ENCODE measurements at places on chromosomes 11 and 22. TPM values are rescaled to one million over a fixed set of nuclear protein-coding genes. Genes with fewer than 3 reads are reported as not detected.
A peak's percentile ranks its signal among the peaks of the same experiment; 100 is the strongest.

GRCh38 chr11:11265320-11265719, 87.7 kb downstream of the CSNK2A3 start:
- no peaks in the 10 kb centered on the region for H3K27me3 ChIP-seq
- H3K4me3 ChIP-seq, result no peak overlapping the region
- peaks cover 10% of the 10 kb centered on the region for H3K4me1 ChIP-seq
- DNase-seq, result no peak

GRCh38 chr11:65699306-65699705, 12.7 kb upstream of the KAT5 start:
- no peaks in the 10 kb centered on the region for H3K27me3 ChIP-seq
- H3K27ac ChIP-seq, result no peak overlapping the region
- H3K4me3 ChIP-seq, result no peak overlapping the region
- no peak for DNase-seq
- H3K4me1 ChIP-seq, result peaks cover 9% of the 10 kb centered on the region

DNA sequence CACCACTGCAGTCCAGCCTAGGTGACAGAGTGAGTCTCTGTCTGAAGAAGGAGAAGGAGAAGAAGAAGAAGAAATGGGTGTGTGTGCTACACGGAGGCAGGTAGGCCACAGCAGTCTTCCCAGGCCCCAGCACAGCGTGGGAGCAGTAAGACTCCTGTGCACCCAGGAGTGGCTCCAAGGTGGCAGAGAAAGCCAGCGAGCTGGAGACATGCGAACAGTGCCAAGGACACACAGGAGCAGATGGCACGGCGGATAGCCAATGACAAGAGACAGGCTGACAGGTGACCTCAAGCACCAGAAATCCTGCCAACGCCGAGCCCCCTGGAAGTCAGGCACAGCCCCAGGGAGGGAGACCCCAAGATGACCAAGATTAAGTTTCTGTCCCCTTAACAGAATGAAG, 9.0 kb upstream of the SCGB1A1 start:
- DNase-seq, result no peak
- H3K4me3 ChIP-seq, result no peak overlapping the region
- no peaks in the 10 kb centered on the region for H3K27me3 ChIP-seq

DNA sequence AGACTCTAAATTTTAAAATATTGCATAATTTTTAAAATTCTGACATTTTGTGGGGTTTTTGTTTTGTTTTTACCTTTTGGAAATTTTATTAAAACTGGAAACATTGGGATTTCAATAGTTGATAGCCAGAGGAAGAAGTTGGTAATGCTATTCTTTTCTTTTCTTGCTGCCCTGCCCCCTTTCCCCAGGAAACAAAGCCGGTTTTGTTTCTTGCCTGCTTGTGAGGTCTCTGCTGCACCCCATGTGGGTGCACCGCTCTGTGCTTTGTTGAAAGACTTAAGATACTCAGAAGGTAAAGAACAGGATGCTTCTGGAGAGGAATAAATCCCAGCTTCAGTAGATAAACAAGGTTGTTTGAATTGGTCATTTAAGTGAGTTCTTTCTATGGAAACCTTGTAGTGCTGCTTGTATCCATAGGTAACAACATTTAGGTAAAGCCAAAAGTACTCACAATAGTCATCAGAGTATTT, 87.5 kb downstream of the YAP1 start:
- H3K4me3 ChIP-seq, result no peak overlapping the region
- peaks cover 7% of the 10 kb centered on the region for H3K4me1 ChIP-seq
- no peak overlapping the region for H3K27ac ChIP-seq
- DNase-seq, result no peak

- no peaks in the 10 kb centered on the region for H3K4me1 ChIP-seq
- H3K36me3 ChIP-seq, result no peaks in the 10 kb centered on the region
- H3K4me3 ChIP-seq, result no peak overlapping the region
Measured at GRCh38 chr11:2458321-2458720, 13.5 kb downstream of the KCNQ1 start.

- DNase-seq, result peak; percentile 61
- H3K27ac ChIP-seq, result peak overlapping the region; percentile 84
- no peaks in the 10 kb centered on the region for H3K4me1 ChIP-seq
- H3K4me3 ChIP-seq, result peak overlapping the region; percentile 40
- no peaks in the 10 kb centered on the region for H3K36me3 ChIP-seq
Measured at GRCh38 chr11:69641681-69642548, 959 bp downstream of the CCND1 start.

DNA sequence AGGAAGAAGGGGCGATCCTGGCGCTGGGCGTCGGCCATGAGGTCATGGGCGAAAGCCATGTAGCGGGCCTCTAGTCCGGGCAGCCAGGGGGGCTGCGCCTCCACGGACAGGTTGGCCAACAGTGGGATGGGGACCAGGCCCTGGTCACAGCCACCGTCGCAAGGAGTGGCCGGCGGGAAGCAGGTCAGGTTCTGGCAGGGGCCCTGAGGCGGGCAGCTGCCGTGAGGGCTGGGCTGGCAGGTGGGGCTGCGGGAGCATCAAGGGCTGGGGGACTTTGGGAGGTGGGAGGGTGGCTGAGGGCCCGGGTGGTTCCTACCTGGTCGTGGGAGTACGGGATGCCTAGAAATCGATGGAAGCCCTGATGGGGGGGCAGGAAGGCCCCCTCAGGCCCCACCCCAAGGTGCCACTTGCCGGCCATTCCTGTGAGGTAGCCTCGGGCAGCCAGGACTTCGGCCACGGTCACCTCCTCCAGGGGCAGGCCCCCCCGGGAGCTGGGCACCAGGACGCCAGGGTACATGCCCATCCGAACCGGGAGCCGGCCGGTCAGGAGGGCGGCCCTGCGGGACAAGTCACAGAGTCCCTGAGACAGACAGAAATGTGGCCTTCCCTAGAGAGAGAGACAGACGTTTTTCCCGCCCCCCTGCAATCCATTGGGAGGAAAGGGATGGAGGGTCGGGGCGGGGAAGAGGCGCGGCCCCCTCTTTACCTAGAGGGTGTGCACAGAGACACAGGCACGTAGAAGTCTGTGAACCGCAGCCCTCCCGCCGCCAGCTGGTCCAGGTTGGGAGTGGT, 906 bp downstream of the ARSA start:
- no peaks in the 10 kb centered on the region for H3K36me3 ChIP-seq
- no peaks in the 10 kb centered on the region for H3K27me3 ChIP-seq
- H3K4me3 ChIP-seq, result peak overlapping the region; percentile 81
- H3K27ac ChIP-seq, result peak overlapping the region; percentile 80
- DNase-seq, result peak; percentile 70
- H3K4me1 ChIP-seq, result peaks cover 13% of the 10 kb centered on the region

DNA sequence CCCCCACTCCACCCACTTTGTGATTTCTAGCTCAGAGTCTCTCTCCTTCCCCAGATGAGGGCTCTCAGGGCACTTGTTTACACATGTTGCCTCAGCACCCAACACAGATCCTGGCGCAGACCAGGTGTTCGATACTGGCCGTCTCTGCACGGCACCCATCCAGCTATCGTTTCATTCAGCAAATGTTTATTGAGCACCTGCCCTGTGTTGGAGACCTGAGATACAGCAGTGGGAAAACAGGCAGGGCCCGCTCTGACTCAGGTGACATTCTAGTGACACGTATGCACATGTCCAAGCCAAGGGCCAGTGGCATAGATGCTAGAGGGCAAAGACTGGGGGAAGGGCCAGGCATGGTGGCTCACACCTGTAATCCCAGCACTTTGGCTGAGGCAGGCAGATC, 71.9 kb downstream of the NFAM1 start:
- no peaks in the 10 kb centered on the region for H3K27me3 ChIP-seq
- no peaks in the 10 kb centered on the region for H3K36me3 ChIP-seq
- no peak overlapping the region for H3K4me3 ChIP-seq

DNA sequence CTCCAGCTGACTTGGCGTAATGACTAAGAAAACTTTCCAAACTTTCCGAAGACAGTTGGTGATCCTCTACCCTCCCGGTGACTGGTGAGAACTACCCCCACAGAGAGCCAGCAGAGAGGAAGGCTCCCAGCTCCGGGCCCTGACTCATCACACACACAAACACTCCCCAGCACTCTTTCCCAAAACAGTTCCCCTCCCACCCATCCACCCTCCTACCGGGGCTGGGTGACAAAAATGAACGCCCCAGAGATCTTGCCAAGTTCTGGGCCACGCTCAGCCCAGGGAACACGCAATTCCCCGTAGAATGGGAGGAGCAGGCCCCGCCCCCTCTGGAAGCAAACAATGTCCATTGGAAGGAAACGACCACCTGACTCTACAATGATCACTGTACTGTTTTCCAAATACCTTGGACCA, 21.3 kb upstream of the JAM3 start:
- peaks cover 46% of the 10 kb centered on the region for H3K4me1 ChIP-seq
- H3K27me3 ChIP-seq, result no peaks in the 10 kb centered on the region

GRCh38 chr11:130738611-130739010, 177.7 kb downstream of the SNX19 start:
- no peak overlapping the region for H3K4me3 ChIP-seq
- H3K4me1 ChIP-seq, result no peaks in the 10 kb centered on the region
- H3K27ac ChIP-seq, result no peak overlapping the region
- no peaks in the 10 kb centered on the region for H3K27me3 ChIP-seq

DNA sequence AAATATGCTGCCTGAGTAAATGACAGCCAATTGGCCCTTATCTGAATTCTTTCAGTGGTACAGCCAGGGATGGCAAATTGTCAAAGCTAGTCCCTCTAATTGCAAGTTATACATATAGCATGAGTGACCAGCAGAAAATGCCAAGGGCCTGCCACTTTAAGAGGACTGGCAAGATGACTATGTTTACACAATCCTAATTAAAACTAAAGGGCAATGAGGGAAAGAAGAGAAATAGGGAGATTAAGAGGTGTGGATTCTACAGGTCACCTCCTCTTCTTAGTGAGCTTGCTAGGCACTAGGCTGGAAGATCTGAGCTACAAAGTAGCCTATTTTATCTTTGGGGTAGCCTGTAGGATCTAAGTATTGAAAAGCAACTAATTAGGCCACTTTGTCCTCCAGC, 13.5 kb downstream of the NUMA1 start:
- H3K27me3 ChIP-seq, result no peaks in the 10 kb centered on the region
- H3K27ac ChIP-seq, result peak overlapping the region; percentile 80
- no peak for DNase-seq
- H3K36me3 ChIP-seq, result no peaks in the 10 kb centered on the region
- H3K4me3 ChIP-seq, result no peak overlapping the region

DNA sequence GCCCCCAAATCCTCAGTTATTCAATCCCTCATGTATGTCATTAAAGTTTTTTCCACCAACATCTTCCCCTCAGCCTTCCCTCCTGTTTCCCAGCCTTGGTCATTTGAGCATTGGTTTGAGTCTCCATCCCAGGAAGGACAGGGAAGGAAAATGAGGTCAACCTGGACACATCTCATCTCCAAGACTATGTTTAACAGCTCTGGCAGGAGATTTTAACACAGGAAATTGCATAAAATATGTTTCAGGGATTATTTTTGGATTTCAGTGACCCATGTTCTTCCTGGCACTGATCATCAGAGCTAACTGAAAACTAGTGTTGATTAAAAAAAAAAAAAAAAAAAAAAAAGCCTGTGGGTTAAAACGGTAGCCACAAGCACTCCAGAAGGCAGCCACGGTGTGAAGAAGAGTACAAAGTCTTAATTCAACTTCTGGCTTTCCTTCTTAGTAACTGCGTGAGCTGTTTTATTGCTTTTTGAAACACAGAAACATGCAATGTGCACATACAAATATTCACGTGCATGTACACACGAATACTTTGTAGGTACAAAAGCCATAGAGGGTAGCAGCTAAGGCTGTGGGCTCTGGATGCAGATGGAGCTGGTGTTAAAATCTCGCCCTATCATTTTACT, 164.4 kb upstream of the DDI1 start:
- H3K4me3 ChIP-seq, result no peak overlapping the region
- H3K27ac ChIP-seq, result no peak overlapping the region
- H3K27me3 ChIP-seq, result no peaks in the 10 kb centered on the region
- DNase-seq, result no peak

DNA sequence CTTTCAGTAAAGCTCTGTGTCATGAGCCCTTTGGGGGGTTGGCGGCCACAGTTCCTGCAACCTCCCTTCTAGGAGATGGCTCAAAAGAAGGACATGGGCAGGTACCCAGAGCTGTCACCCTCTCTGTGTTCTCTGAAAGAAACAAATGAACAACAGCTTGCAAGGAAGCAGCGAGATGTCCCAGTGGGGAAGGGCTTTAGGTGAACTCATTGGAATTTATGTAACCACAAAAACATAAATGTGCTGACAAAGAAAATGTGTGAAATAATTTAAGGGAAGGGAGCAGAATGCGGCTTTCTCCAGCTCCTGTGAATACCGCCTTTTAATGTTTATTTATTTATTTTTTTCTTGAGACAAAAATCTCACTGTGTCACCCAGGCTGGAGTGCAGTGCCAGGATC, 3.3 kb downstream of the PARVG start:
- no peaks in the 10 kb centered on the region for H3K4me1 ChIP-seq
- DNase-seq, result no peak
- no peaks in the 10 kb centered on the region for H3K27me3 ChIP-seq
- H3K36me3 ChIP-seq, result no peaks in the 10 kb centered on the region
- no peak overlapping the region for H3K27ac ChIP-seq
- no peak overlapping the region for H3K4me3 ChIP-seq

DNA sequence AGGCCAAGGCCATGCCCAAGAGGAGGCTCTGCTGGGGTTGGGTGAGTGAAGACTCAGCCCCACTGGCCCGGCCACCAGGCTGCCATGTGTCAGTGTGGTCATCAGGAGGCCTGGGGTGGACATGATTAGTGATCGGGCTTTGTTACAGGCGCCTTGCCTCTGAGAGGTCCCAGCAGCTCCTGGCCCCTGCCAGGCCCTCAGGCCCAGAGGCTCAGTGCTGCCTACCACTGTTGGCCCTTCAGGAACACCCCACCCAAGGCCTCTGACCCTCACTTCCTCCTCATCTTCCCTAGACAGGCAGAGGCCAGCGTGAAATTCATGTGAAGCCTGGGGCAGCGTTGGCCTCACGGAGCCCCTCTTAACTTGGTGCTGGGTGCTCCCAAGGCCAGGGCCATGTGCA, 2.2 kb downstream of the MRPL23 start:
- DNase-seq, result peak; percentile 8
- H3K27me3 ChIP-seq, result no peaks in the 10 kb centered on the region
- H3K4me1 ChIP-seq, result no peaks in the 10 kb centered on the region
- H3K36me3 ChIP-seq, result no peaks in the 10 kb centered on the region
- H3K27ac ChIP-seq, result no peak overlapping the region

DNA sequence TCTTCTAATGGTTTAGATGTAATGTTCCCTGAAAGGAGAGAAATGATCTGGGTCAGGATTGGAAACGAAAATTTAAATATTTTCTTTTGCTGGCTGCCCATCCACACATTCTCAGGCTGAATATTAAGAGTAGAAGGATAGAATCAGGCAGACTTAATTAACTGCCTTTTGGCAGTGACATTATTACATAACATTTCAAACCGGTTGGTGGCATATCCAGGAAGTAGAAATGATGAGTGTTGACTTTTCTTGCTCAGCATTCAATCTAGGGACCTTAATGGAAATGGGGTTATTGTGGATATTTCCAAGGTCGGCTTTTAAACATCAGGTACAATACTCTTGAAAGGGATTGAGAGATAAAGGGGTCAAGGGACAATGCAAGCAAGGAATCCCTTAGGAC, 677.4 kb upstream of the ARHGAP42 start:
- no peaks in the 10 kb centered on the region for H3K27me3 ChIP-seq
- H3K4me1 ChIP-seq, result no peaks in the 10 kb centered on the region
- H3K27ac ChIP-seq, result no peak overlapping the region
- no peak for DNase-seq
- no peak overlapping the region for H3K4me3 ChIP-seq

- no peak overlapping the region for H3K27ac ChIP-seq
- H3K4me3 ChIP-seq, result no peak overlapping the region
- no peaks in the 10 kb centered on the region for H3K36me3 ChIP-seq
- H3K4me1 ChIP-seq, result no peaks in the 10 kb centered on the region
Measured at GRCh38 chr22:32462452-32462851, 1.8 kb downstream of the BPIFC start.

The MUC6 gene
- total RNA-seq, result not detected

The NFAM1 gene
- total RNA-seq, result 2.5 TPM

The SLCO2B1 gene
- 29.2 TPM for total RNA-seq

The VPREB1 gene
- not detected for total RNA-seq

The OR4S1 gene
- not detected for total RNA-seq

The SMC1B gene
- total RNA-seq, result not detected

The CASP5 gene
- not detected for total RNA-seq

The CDKN1C gene
- 54.3 TPM for total RNA-seq

The UBQLNL gene
- total RNA-seq, result 0.66 TPM

The DKK3 gene
- 83.6 TPM for total RNA-seq

Data from sigmoid colon (tissue), 7 donors.